ENCODE measurements at places on chromosomes 5 and 9.

GRCh38 chr9:40928803-40929487, 199.5 kb downstream of the FOXD4L6 start:
- DNase-seq, result no peak

- DNase-seq, result no peak
These were observed 1005.9 kb upstream of the WWC1 start for GRCh38 chr5:167285591-167285990.

GRCh38 chr5:125207856-125208255, 461.4 kb upstream of the ZNF608 start:
- no peak for DNase-seq

GRCh38 chr9:2411459-2412215, 209.9 kb upstream of the VLDLR start:
- no peak for DNase-seq

GRCh38 chr9:6793203-6793602, 35.4 kb downstream of the KDM4C start:
- no peak for DNase-seq

DNA sequence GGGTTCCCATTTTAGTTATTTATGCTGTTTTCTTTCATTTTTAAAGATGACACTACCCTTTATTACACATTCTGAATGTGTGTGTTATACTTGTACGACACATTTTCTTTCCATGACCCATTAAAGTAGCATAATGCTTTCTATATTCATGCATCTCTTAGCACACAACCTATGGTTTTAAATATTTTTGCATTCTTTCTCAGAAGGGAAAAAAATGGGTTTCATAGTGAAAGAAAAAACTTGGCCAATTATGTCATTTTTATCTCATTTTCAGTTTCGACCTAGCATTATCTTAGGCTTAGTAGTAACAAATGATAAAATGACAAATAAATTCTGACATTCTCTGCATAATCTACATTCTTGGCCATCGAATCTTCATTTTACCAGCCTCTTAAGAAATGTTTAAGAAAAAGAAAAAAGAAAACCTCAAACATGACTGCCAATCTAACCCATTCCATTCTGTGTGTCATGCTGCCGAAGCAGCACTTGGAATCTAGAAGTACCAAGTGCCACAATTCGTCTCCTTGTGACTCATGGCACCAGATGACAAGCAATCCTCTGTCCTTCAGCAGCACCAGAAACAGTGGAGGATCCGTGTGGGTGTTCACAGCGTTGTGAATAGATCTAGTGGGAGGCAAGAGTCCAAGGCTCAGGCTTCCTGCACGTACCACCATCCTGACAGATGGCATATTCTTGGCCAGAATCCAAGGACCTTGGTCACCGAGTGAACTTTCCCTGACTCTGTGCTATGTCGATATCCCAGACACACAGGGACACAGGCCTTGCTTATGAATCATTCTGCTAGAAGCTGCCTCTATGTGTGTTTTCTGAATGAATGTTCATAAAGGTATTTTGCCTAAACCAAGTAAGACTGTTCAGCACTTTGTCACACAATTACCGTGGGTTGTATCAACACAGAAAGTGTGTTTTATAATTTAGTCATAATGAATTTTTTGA, 502.7 kb downstream of the NR2F1-AS1 start:
- DNase-seq, result no peak
